ENCODE measurements at places on chromosomes 3 and 15.

- no peak for DNase-seq
Measured at GRCh38 chr15:62802612-62803011, 239.9 kb upstream of the TPM1 start.

DNA sequence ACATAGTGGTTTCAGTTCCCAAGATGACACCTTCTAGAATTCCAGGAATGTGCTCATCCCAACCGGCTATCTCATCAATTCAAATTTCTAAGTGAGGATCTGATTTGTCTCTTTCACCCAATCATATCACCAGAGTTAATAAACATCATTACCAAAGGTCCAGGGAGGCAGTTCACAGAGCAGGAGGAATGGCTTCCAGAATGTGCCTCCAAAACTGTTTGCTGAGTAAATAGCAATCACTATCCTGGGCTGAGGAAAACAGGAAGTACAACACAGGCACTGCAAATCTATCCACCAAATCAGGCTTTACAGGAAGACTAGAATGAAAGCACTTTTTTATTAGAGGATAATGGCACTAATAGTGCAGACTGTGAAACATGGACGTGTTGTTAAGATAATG is 61.5 kb downstream of the OSBPL10 start:
- no peak for DNase-seq

GRCh38 chr3:13513913-13514517 is 33.9 kb downstream of the HDAC11 start:
- no peak for DNase-seq

DNA sequence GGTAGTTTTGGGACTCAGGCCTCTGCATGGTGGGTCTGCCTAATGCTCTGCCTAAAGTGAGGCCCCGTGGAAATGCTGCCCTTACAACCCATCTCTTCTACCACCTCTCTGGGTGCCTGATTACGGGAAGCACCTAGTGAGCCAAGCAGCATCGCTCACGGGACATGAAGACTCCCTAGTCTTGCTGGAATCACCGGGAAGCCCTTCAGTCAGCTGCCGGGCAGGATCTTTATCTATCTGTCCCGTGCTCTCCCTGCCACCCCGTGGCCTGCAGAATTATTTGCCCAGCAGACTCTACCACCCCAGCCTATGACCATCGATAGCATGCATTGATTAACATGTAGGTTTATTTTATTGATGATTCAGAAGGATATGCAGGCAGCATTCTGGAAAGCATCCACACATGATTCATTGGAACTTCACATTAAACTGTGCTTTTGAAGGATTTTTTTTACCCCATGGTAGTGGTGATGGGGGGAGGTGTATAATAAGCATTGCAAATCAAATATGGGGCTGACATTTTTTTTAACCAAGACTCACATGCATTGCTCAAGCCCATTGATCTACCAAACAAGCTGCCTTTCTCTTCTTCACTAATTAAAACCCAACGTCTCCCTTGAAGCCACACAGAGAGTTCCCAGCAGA is 63.1 kb downstream of the ATP2B2 start:
- no peak for DNase-seq

GRCh38 chr3:123884203-123884831 is at the start of gene MYLK:
Gene MYLK (minus strand): TSS chr3:123884332. CDS start chr3:123793841, 90,491 bp downstream.
- peak; percentile 15 for DNase-seq

GRCh38 chr3:46524008-46524407 is 26.2 kb downstream of the RTP3 start:
- no peak for DNase-seq

- DNase-seq, result no peak
Measured at GRCh38 chr3:171904829-171905228, 61.7 kb downstream of the TMEM212 start.

DNA sequence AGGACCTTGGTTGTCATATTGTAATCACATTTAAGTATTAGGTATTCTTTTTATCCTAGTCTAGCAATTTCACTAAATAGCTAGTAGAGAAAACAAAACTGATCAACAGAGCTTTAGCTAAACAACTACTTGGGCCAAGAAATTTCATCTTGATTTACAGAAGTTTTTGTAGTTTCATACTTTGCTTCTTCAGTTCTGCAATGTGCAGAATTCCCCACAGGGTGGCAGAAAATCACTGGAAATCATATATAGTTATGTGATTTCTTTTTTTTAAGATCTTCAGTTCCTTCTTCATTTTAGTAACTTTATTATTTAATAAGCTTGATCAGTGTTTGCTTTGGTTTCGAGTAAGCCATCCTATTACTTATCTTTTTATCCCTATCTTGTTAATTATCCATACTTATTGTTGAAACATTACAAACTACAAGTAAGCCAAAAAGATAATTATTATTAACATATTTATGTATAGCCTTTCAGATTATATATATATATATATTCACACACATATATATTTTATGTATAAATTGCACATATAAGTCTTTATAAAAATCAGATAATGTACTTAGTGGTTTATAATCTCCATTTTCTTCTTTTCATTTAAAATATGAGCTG is 2.2 kb upstream of the BNIP2 start:
- peak; percentile 36 for DNase-seq

DNA sequence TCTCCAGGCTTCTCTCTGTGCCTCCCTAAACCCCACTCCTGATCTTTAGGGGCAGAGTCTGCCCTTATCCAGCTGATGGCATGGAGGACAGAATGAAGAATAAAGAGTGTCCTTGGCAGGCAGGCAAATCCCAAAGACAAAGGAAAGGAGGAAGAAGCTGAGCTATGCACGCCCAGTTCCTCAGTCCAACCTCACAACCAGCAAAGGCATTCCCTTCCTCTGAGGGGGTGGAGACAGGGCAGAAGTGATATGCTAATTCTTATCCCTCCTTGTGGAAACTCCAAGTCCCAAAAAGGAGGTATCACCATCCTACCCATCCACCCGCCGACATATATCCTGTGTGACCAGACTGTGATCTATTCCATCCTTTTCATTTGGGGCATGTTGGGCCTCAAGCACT is 10.5 kb upstream of the CCDC54 start:
- DNase-seq, result no peak

- no peak for DNase-seq
Measured at GRCh38 chr15:69808756-69809155, 289.0 kb downstream of the TLE3 start.

GRCh38 chr3:158701420-158702065 is 29.1 kb upstream of the LXN start:
- DNase-seq, result no peak

DNA sequence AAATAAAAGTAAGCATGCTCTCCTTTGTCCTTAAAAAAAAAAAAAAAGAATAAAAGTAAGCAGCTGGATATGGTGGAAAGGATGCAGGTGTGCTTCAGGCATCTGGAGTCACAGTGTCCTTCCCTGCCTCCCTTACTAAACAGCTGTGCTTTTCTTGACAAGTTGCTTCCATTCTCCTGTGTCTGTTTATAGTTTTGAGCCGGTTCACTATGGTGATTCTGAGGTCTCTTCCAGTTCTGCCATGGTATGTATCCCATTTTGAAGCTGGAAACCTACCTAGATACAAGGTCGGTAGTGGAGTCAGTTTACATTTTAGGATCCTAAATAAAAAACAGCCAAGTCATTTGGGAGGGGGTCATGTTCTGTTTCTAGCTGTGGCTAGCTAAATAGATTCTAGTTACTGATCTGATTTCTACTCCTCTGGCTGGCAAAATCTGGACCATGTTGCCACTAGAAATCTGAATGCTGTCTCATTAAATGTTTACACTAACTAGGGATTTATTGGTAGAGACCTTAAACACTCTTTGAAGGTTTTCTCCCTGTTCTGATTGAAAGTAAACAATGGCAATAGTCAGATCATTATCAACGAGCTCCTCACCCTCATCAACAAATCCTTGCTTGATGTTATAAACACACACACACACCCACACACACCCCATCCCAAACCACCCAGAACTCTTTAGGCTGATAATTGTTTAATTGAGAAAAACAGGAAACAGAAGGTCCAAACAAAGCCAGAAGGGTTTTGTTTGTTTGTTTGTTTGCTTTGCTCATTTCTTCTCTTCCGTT is 7.9 kb downstream of the TNFSF10 start:
- no peak for DNase-seq

DNA sequence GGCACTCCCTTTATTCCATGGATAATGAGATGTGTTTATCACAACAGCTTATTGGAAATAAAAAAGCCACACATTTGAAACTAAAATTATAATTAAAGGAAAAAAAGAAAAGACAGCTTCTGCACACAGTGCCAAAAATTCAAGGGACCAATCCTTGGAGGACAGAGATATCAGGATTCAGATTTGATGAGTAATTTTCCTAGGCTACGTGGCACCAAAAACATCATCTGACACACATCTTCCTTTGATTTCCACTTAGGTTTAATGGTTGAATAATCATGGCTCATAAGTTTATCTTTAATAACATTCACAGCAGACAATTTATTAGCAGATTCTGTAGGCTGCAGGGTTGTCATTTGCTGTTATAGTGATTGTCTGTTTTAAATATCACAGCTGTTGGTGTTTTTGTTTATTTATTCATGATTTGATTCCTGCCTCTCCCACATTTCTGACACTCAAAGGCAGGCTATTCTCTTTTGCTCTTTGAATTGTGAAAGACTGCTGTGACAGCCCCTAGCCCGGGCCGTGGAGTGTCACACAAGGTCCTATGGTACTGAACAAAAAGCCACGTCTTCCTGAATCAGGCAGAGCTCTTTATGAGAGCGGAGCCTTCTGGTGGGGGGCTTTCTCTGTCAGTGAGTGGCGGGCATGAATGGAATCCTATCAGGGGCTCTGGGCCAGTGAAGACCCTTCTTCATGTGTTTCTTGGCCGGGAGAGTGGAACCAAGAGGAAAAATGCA is 708.5 kb downstream of the SQOR start:
- DNase-seq, result no peak

GRCh38 chr3:107992976-107993684 is 97.7 kb downstream of the CD47 start:
- no peak for DNase-seq

GRCh38 chr3:124353691-124354090 is 361.8 kb upstream of the ROPN1 start:
- no peak for DNase-seq

GRCh38 chr15:95681836-95682544 is 648.5 kb upstream of the NR2F2 start:
- no peak for DNase-seq

GRCh38 chr3:146892041-146892440 is 286.9 kb upstream of the PLSCR5 start:
- DNase-seq, result no peak

- DNase-seq, result no peak
Measured at GRCh38 chr3:141015481-141015880, 35.7 kb upstream of the SPSB4 start.

- no peak for DNase-seq
Measured at GRCh38 chr3:134823679-134824078, 28.6 kb downstream of the EPHB1 start.

DNA sequence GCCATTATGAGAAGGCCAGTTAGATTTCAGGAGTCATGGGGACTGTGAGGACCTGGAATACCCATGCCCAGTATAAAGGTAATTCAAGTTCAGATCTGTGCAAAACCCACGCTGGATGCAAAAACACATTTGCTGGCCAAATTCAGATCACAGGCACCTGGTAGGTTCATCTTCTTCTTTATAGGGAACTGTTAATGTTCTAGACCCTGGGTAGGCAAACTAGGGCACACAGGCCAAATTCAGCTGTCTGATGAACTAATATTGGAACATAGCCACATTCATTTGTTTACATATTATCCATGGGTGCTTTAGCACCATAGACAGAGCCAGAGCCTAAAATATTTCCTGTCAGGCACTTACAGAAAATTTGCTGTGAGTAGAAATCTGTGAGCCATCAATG is 241.4 kb downstream of the PTPRG start:
- no peak for DNase-seq

GRCh38 chr3:137463131-137463530 is 301.0 kb upstream of the SOX14 start:
- DNase-seq, result no peak

DNA sequence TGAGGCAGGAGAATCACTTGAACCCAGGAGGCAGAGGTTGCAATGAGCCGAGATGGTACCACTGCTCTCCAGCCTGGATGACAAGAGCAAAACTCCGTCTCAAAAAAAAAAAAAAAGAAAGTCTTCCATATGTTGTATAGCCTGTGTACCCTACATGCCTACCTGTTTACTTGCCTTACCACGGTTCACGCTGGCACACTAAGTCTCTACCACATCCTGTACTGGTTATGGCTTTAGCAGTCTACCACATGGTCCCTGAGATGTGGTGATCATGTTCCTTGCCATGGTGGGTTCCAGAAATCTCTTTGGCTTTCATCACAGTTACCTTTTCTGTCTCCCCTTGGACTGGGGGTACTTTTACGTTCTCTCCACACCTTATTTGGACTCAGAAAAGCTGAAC is 63.8 kb upstream of the TBC1D5 start:
- DNase-seq, result no peak

GRCh38 chr15:76312540-76313174 is 1.4 kb upstream of the ETFA start:
- no peak for DNase-seq

GRCh38 chr3:31903686-31904431 is 77.2 kb downstream of the OSBPL10 start:
- DNase-seq, result no peak

- DNase-seq, result no peak
Measured at GRCh38 chr3:16816048-16816780, 68.5 kb upstream of the PLCL2 start.

DNA sequence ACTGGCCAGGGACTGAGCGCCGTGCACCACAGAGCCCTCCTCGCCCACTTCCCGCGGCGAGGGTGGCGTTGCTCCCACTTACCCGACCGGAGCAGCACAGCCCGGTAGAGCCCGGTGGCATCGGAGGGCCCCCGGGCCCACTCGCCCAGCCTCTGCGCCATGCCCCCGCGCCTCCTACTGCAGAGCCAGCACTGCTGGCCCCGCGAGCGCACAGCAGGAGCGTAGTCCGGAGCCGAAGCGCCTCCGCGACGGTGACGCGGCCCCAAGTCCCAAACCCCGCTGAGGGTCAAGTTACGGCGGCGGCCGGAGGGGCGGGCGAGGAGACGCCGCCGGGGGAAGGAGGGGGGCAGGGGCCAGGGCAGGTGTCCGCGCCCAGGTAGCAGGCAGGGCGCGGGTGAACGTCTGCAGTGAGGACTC is 9.6 kb upstream of the FAM107A start:
- no peak for DNase-seq

DNA sequence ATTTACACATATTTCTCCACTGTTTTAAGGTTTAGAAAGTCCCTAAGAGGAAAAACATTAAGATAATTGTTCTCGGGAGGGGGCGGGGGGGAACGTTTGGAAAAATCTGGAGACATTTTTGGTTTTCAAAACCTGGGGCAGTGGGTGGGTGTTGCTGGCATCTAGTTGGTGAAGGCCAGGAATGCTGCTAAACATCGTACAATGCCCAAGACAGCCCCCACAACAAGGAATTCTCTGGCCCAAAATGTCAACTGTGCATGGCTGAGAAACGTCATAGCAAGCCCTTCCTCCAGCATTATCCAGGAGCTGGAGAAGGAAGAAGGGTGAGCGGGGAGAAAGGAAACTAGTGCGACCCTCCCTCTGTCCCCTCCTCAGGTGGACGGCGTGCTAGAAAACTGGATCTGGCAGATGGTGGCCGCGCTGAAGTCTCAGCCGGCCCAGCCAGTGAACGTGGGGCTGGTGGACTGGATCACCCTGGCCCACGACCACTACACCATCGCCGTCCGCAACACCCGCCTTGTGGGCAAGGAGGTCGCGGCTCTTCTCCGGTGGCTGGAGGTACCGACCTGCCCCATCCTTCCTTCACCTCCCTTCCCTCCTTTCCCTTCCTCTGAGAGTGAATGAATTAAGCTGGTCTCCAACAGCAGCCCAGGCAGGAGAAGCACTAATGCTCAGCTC is 109.8 kb downstream of the LIPC start:
- no peak for DNase-seq
